ENCODE measurements at places on chromosomes 1 and 21.

DNA sequence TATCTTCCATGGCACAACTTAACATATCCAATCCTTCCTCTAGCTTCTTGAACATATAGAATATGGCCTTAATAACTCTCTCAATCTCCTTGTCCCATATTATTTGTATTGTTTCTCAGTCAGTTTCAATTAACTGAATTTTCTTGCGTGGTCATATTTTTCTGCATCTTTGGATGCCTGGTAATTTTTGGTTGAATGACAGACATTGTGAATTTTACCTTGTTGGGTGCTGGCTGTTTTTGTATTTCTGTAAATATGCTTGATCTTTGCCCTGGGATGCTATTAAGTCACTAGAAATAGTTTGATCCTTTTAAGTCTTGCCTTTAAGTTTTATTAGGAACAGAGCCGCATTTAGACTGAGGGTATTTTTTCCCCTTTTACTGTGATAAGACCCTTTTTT lies 5.9 kb downstream of the SAMD13 start:
- DNase-seq = no peak

DNA sequence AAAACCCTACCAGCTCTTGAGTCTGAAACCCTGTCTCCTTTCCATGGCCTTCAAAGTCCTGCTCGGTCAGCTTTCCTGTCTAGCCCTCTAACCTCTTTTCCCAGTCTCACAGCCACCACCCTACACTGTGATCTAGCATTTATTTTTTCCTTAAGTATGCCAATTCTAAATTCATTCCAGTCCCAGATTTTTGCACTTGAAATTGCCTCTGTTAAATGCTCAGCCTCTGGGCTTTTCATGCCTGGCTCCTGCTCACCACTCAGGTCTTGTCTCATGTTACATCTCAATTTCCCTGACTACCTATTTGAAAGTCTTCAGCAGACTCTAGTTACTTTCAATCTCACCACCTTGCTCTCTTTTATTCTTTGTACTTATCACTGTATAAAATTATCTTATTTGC lies 176.2 kb downstream of the ADGRL4 start:
- DNase-seq = no peak

GRCh38 chr21:46202592-46203202 lies 18.4 kb upstream of the SPATC1L start:
- DNase-seq = no peak

DNA sequence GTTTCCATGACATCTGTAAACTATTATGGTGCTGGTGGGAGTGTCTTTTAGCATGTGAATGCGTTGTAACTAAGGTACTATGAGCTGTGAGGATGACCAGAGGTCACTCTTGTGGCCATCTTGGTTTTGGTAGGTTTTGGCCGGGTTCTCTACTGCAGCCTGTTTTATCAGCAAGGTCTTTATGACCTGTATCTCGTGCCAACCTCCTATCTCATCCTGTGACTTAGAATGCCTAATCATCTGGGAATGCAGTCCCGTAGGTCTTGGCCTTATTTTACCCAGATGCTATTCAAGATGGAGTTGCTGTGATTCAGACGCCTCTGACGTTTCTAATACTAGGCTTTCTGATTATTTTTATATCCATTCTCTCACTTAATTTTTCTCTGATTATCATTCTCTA lies 9.4 kb downstream of the NCAM2 start:
- no peak for DNase-seq

DNA sequence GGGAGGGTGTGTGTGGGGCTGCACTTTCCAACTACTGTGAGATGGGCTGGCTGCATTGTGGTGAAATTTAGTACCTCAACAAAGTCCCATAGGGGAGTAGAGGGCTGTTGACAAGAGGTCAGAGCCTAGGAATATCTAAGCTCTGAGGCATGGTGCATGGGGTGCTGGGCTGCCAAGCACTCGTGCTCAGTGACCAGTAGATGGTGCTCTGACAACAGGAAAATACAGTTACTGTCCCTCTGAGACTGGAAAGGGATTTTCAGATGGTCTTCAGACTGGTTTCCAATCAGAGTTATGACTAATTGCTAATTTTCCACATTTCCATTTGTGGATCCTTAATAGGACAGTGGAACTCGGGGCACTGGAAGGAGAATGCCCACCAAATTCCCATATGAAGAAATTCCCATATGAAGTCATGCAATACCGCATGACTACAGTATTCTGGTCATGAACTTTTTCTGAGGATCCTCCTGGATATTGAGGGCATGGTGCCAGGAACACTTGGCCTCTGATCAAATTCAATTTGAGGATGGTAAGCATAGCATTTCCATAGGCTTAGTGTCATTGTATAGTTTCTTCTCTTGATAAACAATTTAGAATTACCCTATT lies 4.1 kb upstream of the CACNA1E start:
- peak; percentile 58 for DNase-seq

- DNase-seq = no peak
These were observed 184.5 kb upstream of the KAZN start for GRCh38 chr1:14413819-14414490.

DNA sequence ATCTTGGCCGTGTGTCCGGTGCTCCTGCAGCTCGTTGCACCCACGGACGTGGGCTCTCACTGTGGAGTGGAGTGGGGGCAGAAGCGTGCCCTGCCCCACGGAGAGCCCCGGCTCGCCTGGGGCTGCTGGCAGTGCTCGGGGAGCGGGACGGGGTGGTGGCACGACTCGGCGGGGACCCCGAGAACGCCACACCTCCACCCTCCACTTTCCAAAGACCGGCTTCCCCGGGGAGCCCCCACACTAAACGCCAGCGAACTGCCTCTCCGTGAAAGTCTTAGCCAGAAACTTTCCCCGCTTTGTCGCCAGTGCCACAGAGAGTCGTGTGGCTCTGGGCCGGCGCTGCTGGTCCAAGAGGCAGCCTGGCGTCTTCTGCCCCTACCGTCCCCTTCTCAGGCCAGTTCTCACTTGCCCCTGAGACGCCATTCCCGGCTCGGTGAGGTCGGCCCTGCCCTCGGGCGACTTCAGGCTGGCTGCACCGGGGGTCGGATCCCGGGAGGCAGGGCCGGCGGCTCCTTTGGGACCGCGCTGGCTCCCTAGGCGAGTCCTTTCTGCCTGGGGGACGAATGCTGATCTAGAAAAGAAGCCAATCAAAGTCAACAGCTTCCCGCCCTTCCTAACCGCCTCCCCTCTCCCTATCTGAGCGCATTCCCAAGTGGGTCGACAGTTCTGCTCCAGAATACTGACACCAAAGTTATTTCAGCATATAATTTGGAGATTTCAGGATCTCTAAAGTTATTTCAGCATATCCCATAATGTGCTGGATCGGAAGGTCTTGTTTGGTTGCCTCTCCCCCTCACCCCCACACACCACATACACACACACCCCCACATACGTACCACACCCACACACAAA lies 2.6 kb upstream of the SAMD13 start:
- DNase-seq = peak; percentile 23

DNA sequence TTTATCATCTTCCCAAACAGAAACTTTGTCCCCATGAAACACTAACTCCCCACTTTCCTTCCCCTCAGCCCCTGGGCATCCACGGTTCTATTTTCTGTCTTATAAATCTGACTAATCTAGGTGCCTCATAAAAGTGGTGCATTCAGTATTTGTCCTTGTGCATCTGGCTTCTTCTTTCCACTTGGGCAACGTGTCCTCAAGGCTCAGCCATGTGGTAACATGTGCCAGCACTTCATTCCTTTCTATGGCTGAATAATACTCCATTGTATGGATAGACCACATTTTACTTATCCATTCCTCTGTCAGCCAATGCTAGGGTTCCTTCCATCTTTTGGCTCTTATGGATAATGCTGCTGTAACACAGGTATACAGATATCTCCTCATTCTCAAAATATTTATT lies 305.0 kb upstream of the RUNX1 start:
- no peak for DNase-seq

DNA sequence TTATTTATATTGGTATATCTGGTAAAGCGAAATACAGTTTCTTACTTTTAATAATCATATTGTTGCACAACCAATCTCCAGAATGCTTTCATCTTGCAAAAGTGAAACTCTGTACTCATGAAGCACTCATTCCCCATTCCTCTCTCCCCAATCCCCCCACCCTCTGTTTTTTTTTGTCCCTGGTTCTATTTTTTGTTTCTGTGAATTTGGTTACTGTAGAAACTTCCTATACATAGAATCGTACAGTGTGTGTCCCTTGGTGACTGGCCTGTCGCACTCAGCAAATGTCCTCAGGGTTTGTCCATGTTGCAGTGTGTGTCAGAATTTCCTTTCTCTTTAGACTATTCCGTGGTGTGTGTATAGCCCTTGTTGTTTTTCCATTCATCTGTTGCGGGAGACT lies 7.9 kb upstream of the NLRP3 start:
- DNase-seq = no peak

DNA sequence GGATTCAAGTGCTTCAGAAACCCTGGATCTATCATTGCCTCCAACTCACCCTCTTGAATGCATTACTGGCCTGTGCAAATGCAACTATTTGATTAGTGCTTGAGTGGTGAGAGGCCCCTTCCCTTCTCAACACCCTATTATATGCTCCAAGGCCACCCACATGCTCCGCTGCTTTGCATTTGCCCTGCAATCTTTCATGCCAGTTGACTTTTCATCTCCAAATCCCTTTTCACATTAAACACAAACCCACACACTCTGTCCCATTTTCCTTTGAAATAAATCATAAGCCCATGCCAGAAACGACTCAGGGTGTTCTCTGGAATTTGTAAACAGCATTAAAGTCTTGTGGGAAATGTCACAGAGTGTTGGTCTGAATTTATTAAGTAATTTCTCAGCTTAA lies 78.9 kb upstream of the CTTNBP2NL start:
- no peak for DNase-seq

DNA sequence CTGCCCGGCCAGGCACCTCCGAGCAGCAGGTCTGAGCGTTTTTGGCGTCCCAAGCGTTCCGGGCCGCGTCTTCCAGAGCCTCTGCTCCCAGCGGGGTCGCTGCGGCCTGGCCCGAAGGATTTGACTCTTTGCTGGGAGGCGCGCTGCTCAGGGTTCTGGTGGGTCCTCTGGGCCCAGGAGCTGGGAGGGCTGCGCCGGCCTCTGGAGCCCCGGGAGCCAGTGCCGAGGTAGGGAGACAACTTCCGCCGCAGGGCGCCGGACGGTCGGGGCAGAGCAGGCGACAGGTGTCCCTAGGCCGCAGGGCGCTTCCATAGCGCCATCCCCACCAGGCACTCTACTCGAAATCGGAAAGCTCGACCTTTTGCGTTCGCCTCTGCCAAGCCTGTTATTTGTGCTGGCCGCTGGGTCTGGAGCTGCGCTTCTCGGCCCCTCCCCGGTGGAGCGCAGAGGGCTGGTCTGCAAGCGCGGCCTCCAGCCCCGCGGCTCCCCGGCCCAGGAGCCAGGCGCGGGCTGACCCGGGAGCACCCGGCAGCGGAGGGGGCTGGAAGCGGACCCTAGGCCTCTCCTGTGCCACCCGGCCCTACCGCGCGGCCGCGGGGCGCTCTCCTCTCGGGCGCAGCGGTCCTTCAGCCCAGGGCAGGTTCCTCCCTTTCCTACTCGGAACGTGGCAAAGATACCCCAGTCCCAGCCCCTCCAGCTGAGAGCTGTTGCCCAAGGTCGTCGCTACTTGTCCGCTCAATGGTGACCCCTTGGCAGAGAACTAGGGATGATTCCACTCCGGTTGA lies 2.2 kb downstream of the SIM2 start:
- no peak for DNase-seq

DNA sequence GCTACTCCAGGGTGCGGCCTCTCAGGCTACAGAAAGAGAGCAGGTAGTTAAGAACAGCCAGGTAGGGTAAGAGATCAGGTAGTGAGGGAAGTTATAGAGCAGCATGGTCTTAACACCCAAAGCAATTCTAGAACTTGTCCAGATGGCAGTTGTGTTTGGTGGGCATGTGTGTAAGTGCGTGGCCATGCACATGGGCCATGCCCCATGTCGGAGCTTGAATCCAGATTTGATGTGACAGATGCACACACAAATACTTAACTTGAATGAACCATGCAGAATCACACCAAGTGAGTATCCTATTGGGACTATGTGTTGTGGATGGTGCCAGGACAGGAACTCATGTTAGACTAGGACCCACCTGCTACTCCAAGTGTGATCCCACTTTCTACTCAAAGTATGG lies 145.7 kb upstream of the HMGB4 start:
- DNase-seq = no peak

- DNase-seq = no peak
These were observed 17.5 kb upstream of the TTC22 start for GRCh38 chr1:54818461-54819194.

DNA sequence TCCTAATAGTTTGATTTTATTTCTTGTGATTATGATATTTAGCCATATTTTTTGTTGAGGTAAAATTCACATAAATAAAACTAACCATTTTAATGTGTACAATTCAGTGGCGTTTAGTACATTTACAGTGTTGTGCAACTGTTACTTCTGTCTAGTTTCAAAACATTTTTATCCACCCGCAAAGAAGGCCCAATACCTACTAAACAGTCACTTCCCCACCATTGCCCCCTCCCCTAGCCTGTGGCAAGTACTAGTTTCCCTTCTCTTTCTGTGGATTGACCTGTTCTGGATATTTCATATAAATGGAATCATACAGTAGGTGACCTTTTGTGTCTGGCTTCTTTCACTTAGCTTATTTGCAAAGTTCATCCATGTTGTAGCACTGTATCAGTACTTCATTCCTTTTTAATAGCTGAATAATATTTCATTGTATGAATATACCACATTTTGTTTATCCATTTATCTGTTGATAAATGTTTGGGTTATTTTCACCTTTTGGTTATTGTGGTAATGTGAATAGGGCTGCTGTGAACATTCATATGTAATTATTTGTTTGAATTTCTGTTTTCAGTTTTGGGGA lies 4.1 kb downstream of the FLVCR1 start:
- no peak for DNase-seq

- no peak for DNase-seq
These were observed 50.1 kb downstream of the PIK3CD start for GRCh38 chr1:9701665-9702064.

GRCh38 chr1:16014509-16015482 lies 3.0 kb downstream of the HSPB7 start:
- no peak for DNase-seq

DNA sequence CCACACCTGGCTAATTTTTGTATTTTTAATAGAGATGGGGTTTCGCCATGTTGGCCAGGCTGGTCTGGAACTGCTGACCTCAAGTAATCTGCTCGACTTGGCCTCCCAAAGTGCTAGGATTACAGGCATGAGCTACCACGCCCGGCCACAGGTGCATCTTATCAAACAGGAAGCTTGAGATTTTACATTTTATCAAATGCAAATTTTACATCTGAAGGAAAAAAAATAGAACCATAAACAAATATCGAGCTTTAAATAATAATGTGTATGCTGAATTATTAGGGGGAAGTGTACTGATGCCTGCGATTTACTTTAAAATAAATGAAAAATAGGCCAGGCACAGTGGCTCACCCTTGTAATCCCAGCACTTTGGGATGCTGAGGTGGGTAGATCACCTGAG lies 16.6 kb upstream of the BRWD1 start:
- DNase-seq = no peak

DNA sequence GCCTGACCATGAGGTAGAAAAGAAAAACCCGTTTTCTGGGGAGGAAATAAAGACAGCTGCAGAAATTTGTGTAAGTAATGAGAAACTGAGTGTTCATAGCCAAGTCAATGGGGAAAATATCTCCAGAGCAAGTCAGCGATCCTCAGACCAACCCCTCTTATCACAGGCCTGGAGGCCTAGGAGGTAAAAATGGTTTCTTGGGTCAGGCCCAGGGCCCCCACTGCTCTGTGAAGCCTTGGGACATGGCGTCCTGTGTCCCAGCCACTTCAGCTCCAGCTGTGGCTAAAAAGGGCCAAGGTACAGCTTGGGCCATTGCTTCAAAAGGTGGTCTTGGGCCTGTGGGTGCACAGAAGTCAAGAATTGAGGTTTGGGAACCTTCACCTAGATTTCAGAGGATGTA lies 101.0 kb downstream of the NPHS2 start:
- no peak for DNase-seq

- DNase-seq = no peak
These were observed 156.6 kb downstream of the AK5 start for GRCh38 chr1:77438236-77438913.

Measured in Peyer's patch (tissue), 4 donors.